Motor neuron (in vitro differentiated cells): ENCODE measurements at places on chromosomes 7 and 10.

GRCh38 chr7:80923211-80923612 lies 4.4 kb upstream of the SEMA3C start:
- no peak for ATAC-seq

DNA sequence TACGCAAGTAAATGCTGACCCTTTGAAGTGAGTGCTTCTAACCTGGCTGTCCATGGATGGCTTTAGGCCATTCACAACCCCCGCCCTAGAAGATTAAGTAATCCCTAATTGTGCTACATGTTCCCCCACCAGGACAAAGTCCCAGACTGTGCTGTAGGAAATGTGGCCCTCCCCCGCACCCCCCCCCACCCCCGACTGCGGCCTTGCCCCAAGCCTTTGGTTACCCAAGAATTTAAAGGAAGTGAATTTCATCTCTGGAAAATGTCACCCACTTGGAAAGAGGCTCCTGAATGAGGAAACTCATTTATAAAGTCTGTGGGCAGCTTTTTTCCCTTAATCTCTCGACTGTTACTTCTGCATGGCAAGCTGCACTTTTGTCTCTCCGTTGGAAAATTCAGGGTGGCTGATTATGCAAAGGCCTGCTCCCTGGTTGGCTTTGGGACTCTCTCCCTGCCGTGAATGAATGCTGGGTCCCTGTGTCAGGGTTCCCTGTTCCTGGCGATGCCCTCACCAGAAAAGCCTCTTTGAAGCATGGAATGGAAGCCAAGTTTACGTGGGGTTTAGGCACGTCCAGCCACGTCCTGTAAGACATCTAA lies 31.4 kb upstream of the AQP1 start:
- ATAC-seq: no peak

GRCh38 chr7:151482883-151483710 lies 36.6 kb downstream of the RHEB start:
- ATAC-seq: no peak

DNA sequence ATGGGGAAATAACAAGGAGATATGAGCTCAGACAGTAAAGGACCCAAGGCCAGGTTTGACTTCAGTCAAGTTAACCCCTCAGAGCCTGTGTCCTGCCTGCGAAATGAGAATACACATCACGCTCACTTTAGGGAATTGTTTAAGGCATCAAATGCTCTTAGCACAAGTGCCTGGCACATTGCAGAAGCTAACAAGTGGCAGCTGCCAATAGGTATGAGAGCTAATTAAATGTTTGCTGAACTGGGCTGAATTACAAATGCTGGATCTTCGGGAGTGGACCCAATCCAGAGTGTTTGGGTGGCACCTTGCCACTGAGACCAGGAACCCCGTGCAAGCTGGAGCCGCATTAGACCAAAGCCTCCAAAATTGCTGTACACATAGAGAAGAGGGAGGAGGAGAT lies 136.8 kb downstream of the C10orf90 start:
- ATAC-seq: no peak

DNA sequence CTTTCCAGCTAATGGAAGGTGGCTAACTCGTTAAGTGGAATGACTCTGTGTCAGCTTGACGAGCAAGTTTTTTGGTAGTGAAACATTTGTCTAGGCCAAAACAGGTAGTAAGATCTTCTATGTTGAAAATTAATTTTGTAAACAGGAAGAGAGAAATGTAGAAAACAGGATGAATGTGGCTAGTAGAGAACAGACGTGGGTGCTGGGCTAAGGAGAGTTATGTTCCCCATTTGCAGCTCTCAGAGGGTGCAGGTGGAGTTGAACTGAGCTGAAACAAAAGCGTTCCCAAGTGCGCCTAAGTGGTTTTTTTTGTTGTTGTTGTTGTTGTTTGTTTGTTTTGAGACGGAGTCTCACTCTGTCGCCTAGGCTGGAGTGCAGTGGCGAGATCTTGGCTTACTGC lies 59.5 kb upstream of the SRPK2 start:
- ATAC-seq: no peak

- no peak for ATAC-seq
Observed at GRCh38 chr7:106681815-106682495, 21.0 kb upstream of the CCDC71L start.

GRCh38 chr10:125778556-125778955 lies 2.9 kb upstream of the MMP21 start:
- ATAC-seq: no peak

DNA sequence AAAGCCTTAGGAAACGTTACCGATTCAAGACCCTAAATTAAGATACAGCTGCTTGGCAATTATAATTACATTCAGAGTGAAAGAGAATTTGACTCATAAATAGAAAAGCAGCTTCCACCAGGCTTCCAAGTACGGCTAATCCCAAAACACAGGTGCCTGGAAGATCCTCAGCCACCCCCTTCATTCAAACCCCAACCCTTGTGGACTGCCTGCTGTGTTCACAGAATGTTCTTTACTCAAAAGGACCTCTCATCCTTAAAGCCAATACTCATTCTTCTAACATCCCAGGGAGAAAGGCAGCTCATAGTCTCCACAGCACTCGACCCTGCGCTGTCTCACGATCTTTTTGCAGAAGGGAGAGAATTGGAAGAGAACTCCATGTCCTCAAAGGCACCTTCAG lies 32.9 kb downstream of the RNF32 start:
- no peak for ATAC-seq

- no peak for ATAC-seq
Observed at GRCh38 chr7:9869151-9869550, 1104.5 kb upstream of the PHF14 start.

- ATAC-seq: no peak
Observed at GRCh38 chr10:129511758-129512157, 44.7 kb downstream of the MGMT start.

- ATAC-seq: no peak
Observed at GRCh38 chr10:126503392-126504062, 115.2 kb upstream of the ADAM12 start.

- ATAC-seq: no peak
Observed at GRCh38 chr7:64101943-64102655, 56.9 kb downstream of the ZNF727 start.

- ATAC-seq: no peak
Observed at GRCh38 chr10:96701265-96701664, 19.0 kb downstream of the PIK3AP1 start.

DNA sequence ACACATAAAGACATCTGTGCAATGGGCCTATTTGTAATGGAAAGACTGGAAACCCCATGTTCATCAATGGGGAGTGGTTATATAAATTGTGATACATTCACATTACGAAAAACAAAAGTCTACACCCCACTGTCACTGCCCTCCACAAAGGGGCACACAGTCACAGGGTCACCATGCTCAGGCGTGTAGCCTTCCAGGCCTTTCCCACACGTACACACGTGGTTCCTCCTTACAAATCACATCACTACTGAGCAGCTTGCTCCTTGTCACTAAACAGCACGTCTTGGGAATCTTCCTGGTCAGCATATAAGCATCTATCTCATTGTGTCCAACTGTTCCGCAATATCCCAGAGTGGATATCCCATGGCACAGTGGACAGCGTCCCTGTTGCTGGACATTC lies 163.1 kb downstream of the SLIT1 start:
- ATAC-seq: no peak

DNA sequence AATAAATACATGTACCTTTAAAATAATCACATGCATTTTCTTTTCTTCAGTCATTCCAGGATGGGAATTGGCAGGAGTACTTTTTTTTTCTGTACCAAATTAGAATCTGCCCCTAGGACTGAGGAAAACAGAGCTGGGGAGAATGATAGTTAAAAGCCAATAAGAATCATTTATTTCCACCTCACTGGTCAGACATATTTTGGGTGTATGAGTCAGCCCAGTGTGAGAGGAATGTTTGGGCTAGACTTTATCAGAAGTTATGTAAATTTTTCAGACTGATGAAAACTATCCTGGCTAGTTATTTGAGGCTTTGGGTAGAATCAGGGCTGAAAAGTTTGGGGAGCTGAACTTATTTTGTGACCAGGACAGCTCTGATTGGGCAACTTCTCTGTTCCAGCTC lies 303.1 kb upstream of the NPSR1 start:
- ATAC-seq: no peak

GRCh38 chr7:109259151-109259550 lies 689.5 kb downstream of the DNAJB9 start:
- ATAC-seq: no peak

DNA sequence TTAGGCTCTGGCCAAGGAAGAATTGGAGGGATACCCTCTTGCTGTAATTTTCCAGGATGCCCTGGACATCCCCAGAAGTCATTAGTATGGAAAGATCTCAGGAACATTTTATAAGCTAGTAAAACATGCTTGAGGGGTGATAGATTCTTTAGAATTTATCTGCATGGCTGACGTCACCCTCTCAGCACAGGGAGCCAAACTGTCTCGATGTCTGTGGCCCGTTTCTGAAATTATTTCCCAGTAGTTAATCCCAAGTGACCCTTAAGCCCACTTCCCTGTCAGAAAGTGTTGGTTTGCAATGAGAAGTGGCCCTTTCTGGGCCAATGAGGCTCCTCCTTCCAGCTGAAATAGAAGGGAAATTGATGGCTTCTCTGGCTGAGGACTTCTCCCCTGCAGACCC lies 184.5 kb upstream of the BMPER start:
- peak; percentile 10 for ATAC-seq

DNA sequence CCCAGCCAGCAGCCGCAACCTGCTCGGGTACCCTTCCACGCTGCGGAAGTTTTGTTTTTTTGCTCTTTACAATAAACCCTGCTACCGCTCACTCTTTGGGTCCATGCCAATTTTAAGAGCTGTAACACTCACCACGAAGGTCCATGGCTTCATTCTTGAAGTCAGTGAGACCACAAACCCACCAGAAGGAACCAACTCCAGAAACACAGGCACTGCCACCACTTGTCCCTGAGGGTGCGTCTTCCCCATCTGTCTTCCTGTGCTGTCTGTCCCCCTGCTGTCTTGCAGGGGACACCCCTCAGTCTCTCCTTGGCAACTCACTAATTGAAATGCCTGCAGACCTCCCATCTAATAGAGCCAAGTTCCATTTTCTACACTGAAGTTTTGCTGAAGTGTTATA lies 48.5 kb upstream of the RSU1 start:
- no peak for ATAC-seq

DNA sequence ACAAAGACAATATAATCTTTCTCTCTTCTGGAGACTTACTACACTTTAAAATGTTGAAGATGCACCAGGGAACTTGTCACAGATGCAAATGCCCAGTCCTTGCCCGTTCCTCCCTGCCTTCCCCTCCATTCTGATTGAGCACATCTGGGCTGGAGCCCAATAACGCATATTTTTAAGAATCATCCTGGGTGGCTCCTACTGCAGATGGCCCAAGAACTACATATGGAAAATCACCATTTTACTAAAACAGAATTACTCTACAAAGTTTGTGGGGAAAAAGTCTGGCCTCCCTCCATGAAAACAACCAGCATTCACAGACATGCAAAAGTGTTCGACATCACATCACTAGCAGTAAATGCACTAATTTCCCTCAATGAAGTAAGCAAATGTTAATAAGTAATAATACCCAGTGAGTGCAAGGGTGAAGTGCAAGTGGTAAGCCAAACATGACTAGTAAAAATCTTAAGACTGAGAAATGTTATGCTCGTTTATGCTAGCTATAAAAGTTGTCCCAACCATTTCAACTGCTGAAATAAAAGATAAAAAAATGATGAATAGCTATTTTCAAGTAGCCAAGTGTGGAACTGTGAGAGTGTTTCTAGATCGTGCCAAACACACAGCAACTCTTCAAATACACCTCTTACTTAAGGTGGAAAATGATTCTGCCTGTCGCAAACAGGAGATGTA lies 43.5 kb downstream of the TSPAN12 start:
- no peak for ATAC-seq

- ATAC-seq: no peak
Observed at GRCh38 chr10:128059266-128059981, 66.8 kb downstream of the MKI67 start.

DNA sequence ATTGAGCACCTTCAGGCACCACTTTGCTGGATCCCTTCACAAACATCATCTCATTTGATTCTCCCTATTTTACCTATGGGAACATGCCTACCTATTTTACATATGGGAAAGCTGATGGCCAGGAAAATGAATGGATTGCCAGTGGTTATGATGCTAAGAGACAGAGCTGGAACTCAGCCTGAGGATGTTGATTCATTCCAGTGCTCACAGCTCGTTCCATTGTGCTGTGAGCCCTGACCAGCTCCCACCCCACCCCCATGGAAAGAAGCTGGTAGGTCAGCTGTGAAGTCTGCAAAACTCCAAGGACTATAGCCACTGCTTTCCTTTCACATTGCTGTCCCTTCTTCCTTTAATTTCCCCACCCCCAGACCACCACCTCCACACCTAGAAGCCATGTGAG lies 9.6 kb downstream of the UBTD1 start:
- ATAC-seq: no peak

DNA sequence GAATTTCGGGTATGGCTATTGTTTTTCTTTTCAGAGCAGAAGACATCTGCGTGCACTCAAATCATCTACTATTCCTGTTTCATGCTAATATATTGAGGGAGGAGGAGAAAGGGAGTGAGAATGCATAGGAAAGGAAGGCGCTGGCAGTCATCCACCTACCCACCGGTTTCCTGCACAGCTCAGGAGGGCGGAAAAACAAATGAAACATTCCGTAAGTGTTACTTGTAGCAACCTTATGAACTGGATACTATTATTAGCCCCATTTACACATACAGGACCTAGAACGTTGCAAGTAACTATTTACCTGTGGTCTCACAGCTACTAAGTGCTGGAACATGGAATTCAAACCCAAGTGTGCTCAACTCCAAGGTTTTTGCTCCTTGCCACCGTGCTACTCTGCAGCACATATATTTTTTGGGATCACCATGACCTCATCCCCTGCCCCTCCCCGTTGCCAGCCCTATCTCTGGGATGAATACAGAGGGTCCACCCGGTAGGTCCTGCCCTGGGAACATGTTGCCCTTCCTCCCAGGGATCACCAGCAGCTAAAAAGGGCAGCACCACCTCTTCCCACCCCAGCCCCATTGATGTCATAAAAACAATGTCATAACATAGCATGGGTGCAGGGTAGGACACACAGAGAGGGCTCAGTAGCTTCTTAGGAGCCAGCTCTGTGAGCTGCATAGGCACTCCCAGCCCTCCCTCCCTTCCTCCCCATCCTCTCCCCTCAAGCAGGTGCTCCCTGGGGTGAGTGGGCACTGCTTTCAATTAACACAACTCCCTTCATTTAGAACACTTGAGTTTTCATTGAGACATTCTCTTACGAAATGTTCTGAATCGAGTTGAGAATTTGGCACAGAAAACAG lies 16.9 kb downstream of the GFRA1 start:
- ATAC-seq: peak; percentile 28

DNA sequence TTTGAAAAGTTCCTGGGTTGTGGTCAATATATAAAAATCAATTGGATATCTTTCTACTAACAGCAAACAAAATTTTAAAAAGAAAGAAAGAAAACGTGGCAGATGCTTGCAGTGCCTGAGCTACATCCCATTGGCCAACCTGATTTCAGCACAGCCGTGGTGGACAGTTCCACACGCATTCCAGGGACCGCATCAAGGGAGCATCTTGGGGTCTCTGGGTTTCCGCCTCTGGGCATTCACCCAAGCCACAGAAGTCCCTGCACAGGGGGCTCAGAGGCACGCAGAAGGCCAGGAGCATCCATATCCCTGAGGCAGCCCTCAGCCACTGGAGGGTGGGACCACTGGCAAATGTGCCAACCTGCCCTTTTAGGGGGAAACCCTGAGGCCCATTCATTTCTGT lies 254.5 kb upstream of the RNF32 start:
- ATAC-seq: peak; percentile 49
